ENCODE measurements at places on chromosomes 3 and 15.

- no peak for DNase-seq
These were observed 2.7 kb downstream of the IMPDH2 start for GRCh38 chr3:49026536-49026935.

DNA sequence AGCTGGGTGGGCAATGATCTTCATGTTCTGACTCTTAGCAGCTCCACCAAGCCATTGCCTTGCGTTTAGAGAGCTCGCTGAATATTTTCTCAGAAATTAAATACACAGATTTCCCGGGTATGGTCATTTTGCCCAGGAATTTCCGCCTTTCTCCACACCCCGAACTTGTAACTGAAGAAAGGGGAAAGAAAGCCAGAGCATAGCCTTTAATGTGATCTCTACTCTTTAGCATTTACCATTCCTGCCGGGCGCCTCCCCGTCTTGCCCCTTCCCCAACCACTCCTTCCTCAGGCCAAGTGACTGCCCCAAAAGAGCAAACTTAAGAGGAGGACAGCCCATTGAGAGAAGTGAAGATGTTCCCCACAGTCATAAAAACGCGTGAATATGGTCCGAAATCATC is 53.1 kb downstream of the LMCD1 start:
- no peak for DNase-seq

GRCh38 chr3:185677146-185677829 is 91.2 kb downstream of the SENP2 start:
- no peak for DNase-seq

- DNase-seq: no peak
These were observed 226.4 kb downstream of the SCAPER start for GRCh38 chr15:76678766-76679165.

DNA sequence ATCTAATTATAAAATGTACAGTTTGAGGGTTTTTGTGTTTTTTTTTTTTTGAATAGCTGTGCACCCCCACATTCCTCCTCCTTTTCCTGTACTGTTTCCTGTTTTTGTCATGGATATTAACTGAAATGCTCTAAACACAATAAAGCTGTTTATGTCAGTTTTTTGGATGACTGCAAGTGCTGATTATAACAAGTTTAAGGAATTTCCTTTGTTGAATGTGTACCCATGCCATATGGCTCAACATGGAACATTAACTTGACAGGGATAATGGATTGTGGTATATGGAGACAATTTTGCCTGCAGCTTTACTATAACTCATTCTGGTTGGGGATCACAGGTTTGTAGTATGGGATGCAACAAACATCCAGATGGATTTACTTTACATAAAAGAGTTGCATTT is 216.4 kb downstream of the TCF12 start:
- no peak for DNase-seq
